ENCODE measurements at places on chromosomes 7 and 10.

DNA sequence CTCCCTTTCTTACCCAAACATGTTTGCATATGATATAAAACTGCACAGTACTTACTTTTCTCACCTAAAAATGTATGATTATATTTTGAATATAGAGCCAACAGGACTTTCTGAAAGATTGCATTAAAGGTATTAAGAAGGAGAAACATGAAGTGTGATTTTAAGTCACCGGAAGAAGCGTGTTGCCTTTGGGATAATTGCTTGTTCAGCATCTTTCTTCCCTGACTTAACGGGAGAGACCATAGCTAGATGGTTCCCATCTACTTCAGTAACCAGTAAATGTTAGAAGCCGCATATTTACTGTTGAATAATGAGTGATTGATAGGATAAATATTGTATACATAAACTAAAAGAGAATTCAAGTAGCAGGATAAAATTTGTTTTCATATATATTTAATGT is 197.1 kb downstream of the NRG3 start:
- DNase-seq: no peak

DNA sequence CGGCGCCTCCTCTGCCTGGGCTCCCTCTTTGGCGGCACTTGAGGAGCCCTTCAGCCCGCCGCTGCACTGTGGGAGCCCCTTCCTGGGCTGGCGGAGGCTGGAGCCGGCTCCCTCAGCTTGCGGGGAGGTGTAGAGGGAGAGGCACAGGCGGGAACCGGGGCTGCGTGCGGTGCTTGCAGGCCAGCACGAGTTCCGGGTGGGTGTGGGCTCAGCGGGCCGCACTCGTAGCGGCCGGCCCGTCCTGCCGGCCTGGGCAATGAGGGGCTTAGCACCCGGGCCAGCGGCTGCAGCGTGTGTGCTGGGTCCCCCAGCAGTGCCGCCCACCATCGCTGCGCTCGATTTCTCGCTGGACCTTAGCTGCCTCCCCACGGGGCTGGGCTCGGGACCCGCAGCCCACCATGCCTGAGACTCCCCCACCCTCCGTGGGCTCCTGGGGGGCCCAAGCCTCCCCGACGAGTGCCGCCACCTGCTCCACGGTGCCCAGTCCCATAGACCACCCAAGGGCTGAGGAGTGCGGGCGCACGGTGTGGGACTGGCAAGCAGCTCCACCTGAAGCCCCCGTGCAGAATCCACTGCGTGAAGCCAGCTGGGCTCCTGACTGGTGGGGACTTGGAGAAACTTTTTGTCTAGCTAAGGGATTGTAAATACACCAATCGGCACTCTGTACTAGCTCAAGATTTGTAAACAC is 73.8 kb upstream of the KMT2E start:
- no peak for DNase-seq

DNA sequence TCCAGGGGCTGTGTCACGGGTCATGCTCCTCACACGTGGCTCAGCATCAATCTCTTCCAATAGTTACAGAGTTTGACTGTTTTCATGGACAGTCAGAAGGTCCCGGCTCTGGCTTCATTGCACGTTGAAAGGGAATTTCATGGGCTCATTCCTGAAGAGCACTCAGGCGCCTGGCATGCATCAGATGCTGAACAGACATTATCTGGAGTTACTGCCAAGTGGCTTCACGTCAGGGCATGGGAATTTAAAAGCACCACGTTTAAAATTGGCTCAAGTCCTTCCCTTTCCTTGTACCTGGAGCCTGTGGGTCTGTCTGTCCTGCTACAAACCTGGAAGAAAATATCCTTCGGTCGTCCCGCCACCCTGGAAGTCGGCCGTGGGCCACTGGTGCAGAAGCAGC is 50.4 kb downstream of the CFAP46 start:
- DNase-seq: no peak

DNA sequence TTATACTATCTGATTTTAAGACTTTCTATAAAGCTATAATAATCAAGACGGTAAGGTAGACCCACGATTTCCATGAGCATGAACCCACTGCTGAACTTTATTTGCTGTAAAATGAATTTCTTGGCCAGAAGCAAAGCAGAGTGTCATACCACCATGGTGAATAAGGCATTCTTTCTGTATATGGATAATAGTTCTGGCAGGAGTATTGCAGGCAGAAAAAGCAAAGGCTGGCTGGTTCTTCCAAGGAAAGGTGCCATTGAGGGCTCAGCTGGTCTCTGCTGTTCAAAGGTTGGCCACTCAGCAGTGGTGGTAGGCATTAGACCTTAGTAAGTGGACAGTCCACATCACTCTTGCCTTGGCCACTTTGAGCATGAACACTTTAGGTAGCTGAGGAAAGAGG is 104.1 kb upstream of the KCNMA1 start:
- DNase-seq: no peak

GRCh38 chr10:79152423-79152817 is 83.7 kb downstream of the ZMIZ1 start:
- DNase-seq: no peak

GRCh38 chr7:44107961-44108767 is 4.0 kb downstream of the AEBP1 start:
- no peak for DNase-seq

- DNase-seq: no peak
Observed at GRCh38 chr7:120723465-120724385, 134.2 kb downstream of the TSPAN12 start.

DNA sequence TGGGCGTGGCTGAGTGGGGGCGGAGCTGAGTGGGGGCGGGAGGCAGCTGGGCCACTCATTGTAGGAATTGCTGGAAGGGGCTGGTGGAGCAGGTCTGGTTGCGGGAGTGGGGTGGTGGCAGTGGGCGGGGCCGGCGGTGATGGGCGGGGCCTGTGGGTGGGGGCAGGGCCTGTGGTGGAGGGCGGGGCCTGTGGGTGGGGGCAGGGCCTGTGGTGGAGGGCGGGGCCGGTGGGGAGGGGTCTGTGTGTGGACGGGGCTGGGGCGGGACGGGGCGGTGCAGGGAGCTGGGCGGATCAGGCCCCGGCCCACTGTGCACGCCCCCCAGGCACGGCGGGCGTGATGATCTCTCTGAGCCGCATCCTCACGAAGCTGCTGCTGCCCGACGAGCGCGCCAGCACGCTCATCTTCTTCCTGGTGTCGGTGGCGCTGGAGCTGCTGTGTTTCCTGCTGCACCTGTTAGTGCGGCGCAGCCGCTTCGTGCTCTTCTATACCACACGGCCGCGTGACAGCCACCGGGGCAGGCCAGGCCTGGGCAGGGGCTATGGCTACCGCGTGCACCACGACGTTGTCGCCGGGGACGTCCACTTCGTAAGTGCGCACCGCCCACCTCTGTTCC is 14.0 kb downstream of the SLC29A4 start:
- peak; percentile 23 for DNase-seq

- DNase-seq: no peak
Observed at GRCh38 chr10:15313047-15313446, 58.0 kb downstream of the FAM171A1 start.

DNA sequence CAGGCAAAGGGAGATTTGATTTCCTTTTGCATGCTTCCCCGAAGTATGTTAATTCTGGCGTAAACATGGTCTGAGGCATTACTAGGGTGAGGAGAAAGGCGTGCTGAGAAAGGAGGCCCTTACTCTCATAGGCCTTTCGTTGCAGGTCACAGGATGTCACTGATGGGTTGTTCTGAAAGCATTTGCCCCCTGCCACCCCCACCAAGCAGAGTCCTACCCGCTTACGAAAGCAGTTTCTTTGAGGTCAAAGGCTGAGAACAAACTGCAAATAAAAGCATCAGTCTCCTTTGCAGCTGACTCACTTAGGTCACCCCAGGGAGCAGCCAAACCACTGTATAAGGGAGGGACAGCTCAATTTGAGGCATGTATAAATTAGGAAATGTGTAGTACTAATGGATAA is 57.1 kb downstream of the BPGM start:
- no peak for DNase-seq

- no peak for DNase-seq
Observed at GRCh38 chr7:132666774-132667172, 90.5 kb upstream of the PLXNA4 start.

GRCh38 chr7:22860784-22861482 is 38.3 kb upstream of the TOMM7 start:
- DNase-seq: no peak

DNA sequence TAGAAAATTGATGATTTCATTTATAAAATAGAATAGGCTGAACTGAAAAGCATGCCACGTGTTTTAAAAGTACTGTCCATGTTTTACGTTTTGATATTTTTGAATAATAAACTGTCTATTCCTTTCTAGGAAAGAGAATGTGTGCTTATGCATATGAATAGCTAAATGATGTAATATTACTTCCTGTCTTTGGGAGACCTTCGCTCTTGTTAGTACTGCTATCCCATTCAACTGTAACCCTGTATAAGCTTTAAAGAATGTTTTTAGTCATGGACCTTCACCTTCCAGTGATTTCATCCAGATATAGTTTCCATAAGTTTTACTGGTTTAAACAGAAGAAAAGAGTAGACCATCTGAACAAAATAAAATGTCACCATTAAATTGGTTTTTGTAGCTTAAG is 274.4 kb upstream of the SEMA3A start:
- DNase-seq: no peak

DNA sequence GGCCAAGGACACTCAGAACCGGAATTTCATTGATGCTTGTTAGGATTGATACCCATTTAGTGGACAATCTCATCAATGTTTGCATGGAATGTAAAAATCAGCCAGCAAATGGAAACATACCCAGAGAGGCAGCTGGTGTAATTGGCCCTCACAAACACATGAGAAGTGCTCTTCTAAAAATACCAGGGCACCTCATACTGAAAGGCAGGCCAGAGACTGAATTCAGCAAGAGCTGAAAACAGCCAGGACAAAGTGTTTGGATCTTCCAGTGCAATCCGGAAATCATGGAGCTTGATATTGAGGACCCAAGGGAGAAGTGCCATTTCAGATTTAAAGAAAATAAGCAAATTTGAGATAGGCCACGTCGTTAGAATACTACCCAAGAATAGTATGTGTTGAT is 498.6 kb downstream of the GALNT17 start:
- no peak for DNase-seq

DNA sequence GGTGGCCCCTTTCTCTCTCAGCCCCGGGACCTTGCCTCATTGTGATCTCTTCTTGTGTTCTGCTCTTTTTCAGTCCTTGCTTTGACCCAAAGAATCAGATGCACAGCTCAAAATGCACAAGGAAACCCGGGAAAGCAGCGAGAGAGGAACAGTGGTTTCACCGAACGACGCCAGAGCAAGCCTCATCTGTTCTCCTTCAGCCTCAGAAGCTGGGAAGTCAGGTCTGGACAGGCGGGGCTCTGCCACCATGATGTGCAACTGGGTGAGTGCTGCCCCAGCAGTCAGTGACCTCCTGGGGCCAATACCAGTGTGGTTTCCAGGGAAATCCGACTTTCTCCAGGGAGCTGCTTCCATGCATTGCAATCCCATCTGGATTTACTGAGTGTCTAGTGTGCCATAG is 133.4 kb downstream of the PRKCQ start:
- no peak for DNase-seq

GRCh38 chr10:68462536-68462935 is 9.2 kb downstream of the DNA2 start:
- no peak for DNase-seq

DNA sequence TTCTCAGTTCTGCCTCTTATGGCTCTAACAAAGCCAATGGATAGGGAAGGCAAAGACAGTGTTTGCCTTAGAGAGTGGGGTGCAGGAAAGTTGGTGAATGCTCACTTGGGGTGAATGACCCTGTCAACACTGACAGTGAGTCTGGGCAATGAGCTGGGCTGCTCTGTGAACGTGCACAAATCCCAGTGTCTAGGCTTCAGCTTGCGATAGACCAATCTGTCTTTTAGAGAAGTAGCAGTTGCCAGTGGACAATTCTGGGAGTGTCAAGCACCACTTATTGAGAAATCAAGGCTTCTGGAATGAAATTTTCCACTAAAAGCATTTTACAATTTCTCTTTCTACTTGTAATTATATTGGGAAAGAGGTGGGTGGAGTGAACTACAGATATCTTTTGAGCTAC is 141.4 kb downstream of the HERPUD2 start:
- DNase-seq: no peak

GRCh38 chr10:5960070-5960972 is 17.0 kb downstream of the IL15RA start:
- DNase-seq: no peak

GRCh38 chr7:28183627-28184026 is 3.0 kb upstream of the JAZF1 start:
- DNase-seq: peak; percentile 84

- no peak for DNase-seq
Observed at GRCh38 chr10:78861529-78862327, 207.0 kb upstream of the ZMIZ1 start.

DNA sequence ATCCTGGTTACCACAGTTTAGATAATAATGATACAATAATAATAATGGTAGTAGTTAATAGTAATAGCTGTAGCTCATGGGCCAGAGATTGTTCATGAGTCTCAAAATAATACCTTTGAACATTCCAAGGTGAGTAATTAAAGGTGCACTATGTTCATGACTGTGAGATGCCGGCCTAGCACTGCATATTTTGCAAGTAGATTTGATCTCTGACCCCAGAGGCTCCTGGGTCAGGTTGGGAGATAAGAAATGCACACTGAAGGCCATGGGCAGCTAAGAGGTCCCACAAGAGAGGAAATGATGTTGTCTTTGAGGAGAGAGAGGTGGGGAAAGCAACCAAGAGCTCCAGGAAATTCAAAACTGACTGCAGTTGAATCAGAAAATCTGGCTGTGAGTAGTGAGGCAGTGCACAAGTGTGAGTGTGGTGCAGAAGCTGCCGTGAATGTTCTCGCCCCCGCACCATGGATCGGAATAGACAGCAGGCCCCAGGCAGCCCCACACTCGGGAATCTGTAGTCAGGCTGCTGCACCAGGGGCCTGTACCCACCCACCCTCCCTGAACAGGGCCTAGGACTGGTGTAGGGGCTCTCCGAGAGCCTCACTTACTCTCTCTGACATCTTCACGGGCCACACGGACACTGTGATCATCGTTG is 11.9 kb downstream of the CPXM2 start:
- DNase-seq: no peak

DNA sequence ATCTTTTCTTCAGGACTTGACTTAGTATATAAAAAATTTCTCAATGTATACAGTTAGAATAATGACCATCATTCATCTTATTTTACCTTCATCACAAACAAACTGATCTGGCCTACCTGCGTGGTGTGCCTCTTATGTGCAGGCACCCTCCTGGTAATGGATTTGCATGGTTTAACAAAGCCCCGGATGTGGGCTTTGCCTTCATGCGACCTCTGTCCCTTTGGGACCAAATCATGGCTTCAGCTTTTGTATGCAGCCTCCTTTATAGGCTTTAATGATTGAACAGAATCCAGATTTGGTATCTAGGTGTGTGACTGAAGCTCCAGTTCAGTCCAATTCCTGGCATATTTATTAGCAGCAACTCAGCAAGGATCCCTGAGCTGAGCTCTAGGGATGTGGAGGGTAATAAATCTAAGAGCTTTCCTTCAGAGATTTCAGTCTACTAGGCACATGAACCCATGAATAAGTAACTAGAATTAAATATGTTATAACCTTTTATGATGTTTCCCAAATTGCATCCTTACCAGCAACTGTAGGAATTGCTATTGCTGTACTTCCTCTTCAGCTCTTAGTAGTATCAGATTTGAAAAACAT is 256.9 kb downstream of the ABCA13 start:
- DNase-seq: no peak

GRCh38 chr7:151381348-151382078 is 28.3 kb downstream of the WDR86 start:
- DNase-seq: no peak
